ENCODE measurements at places on chromosomes 2 and 18.

DNA sequence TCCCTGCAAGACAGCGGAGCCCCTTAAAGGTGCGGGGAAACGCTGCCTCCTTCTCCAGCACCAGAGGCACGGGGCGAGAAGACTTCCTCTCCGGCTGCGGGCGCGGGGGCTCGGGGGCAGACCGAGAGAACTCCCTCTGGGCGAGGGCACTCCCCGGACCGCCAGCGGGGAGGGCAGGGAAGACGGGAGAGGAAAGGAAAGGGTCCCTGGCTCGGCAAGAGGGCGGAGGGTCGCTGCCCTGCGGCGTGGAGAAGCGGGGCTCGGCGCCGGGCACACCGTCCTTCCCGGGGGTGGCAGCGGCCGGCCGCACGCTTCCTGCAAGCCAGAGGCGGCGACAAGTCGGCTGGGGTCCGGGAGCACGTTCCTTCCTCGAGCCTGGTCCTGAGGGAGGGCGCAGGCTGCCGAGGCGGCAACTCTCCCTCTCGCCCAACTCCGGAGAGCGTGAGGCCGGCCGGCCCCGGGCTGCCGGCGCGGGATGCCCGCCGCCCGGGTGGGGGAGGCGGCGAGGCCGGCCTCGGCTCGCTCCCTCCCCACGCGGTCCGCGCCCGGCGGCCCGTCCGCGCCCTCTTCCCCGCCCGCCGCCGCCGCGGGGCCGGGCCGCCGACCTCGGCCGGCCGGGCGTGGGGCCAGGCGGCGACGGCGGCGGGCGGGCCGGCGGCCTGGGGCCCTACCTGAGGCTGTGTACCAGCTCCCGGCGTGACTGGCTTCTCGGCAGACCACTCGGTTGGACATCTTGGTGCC, 1.1 kb downstream of the MEMO1 start:
- peak; percentile 31 for DNase-seq

GRCh38 chr18:22168360-22168921, 948 bp upstream of the GATA6 start:
- DNase-seq: peak; percentile 44

DNA sequence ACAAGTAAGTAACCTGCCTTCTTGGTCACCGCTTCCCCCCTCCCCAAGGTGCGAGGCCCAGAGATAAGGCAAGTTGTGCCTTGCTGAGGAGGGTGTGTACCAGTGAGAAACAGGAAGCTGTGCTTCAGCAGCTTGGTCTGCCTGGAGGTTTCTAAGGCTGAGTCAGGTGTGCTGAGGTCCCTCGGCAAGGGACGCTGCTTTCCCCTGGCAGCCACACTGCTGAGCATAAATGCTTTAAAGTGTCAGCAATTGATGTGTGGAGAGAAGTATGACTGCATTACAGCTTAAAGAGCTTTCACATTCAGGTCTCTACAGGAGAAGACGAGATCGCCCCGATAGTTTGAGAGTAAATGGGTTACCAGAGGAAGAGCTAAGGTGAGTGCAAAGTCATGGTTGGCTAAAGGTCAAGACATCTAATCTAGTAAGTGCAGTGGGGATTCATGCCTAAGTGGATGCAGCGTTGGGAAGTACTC, 86.9 kb downstream of the LIMS1 start:
- no peak for DNase-seq

GRCh38 chr2:46377666-46378560, 80.7 kb downstream of the EPAS1 start:
- no peak for DNase-seq

- DNase-seq: no peak
Measured at GRCh38 chr2:20352581-20353216, 2.1 kb upstream of the PUM2 start.
